Caki2 (cell line): ENCODE measurements at places on chromosomes 12 and 14. TPM values are rescaled to one million over a fixed set of nuclear protein-coding genes. Genes with fewer than 3 reads are reported as not detected.

KRT84 gene
- not detected in 2 replicates for total RNA-seq

- DNase-seq, result no peak
These were observed 7.1 kb upstream of the SMUG1 start for GRCh38 chr12:54195737-54196347.

- no peak for DNase-seq
These were observed 63.1 kb upstream of the FOXG1 start for GRCh38 chr14:28703482-28703881.

- DNase-seq, result no peak
These were observed 55.4 kb downstream of the OTX2 start for GRCh38 chr14:56754921-56755320.

DNA sequence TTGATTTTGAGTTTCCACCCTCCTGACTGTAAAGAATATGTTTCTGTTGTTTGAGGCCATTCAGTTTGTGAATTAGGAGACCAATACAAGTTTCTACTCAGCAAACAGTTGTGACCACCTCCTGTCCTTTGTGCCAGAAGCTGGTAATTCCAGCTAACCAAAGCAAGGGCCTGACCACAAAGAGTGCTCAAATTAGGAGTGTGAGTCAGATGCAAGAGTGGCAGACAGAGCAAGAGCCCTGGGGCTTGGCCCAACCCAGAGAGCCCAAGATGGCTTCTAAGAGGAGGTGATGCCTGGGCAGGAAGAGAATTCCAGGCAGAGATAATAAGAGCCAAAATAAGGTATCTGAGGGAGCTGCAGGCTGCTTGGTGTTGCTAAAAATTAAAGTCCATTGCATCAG is 77.7 kb upstream of the C14orf132 start:
- no peak for DNase-seq

GRCh38 chr12:7667125-7667524 is 1.4 kb upstream of the APOBEC1 start:
- DNase-seq, result no peak

SDR9C7 gene
- total RNA-seq, result not detected in 2 replicates

SPX gene
- 33.4 and 49.3 TPM in 2 replicates for total RNA-seq

GRCh38 chr14:68733086-68733914 is 59.6 kb downstream of the ZFP36L1 start:
- no peak for DNase-seq

- peak; percentile 73 for DNase-seq
These were observed 129.3 kb downstream of the HMGA2 start for GRCh38 chr12:65953631-65954030.

GRCh38 chr12:79707830-79708229 is 17.1 kb upstream of the PAWR start:
- no peak for DNase-seq

GRCh38 chr12:70576341-70577282 is 60.6 kb downstream of the PTPRB start:
- peak; percentile 71 for DNase-seq

MRPL42 gene
- 25.1 and 48.3 TPM in 2 replicates for total RNA-seq

- DNase-seq, result peak; percentile 89
These were observed 400.9 kb upstream of the PDE3A start for GRCh38 chr12:19967431-19967830.

- DNase-seq, result peak; percentile 12
These were observed 86.5 kb upstream of the MANSC4 start for GRCh38 chr12:27866373-27867101.

DNA sequence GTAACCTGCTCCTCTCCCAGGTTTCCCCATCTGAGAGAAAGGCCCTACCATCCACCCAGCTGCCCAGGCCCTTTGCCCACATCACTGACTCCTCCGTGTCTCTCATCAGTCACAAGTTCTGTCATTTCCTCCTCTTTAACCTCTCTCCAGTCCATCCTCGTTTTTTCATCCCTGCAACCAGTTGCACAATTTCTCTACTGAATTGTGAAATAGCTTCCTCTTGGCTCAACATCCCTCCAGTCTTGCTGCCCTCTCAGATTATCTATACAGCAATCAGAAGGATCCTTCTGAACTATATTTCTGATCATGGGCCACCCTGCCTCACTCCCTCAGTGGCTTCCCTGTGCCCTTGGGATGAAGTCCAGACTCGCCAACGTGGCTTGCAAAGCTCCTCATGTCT is 6.8 kb downstream of the FAM161B start:
- DNase-seq, result peak; percentile 18

GRCh38 chr12:43044241-43044640 is 454.7 kb upstream of the PRICKLE1 start:
- DNase-seq, result no peak

DNA sequence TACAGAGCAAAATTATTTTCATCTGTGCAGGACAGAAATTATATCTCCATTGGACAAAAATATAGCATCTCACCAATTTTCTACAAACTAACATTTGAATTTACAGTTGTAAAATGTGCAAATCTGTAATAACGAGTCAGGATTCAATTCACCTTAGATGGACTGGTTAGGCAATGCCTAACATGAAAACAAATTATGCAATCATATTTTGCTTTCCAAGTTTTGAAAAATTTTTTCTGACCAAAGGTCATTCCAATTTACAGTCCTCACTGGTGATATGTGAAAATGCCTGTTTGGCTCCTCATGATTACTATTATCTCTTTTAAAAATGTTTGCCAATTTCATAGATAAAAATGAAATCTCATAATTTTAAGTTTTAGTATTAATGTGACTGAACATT is 6.5 kb upstream of the CPM start:
- no peak for DNase-seq

TAS2R20 gene
- total RNA-seq, result not detected in 2 replicates

GRCh38 chr14:89366864-89367778 is 49.9 kb downstream of the FOXN3 start:
- no peak for DNase-seq

HNF1A gene
- total RNA-seq, result 7.0 and 8.7 TPM in 2 replicates

- DNase-seq, result no peak
These were observed 40.6 kb downstream of the PPP1R13B start for GRCh38 chr14:103806805-103807204.

DNA sequence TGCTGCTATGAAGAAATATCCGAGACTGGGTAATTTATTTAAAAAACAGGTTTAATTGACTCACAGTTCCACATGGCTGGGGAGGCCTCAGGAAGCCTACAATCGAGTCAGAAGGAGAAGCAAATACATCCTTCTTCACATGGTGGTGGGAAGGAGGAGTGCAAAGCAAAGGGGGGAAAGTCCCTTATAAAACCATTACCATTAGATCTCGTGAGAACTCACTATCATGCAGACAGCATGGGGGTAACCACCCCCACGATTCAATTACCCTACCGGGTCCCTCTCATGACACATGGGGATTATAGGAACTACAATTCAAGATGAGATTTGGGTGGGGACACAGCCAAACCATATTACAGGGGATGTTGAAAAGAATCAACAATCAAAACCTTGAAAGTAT is 74.9 kb downstream of the PPM1H start:
- no peak for DNase-seq

TEX52 gene
- not detected in 2 replicates for total RNA-seq

GRCh38 chr12:63963868-63964267 is 119.4 kb downstream of the SRGAP1 start:
- no peak for DNase-seq

DNA sequence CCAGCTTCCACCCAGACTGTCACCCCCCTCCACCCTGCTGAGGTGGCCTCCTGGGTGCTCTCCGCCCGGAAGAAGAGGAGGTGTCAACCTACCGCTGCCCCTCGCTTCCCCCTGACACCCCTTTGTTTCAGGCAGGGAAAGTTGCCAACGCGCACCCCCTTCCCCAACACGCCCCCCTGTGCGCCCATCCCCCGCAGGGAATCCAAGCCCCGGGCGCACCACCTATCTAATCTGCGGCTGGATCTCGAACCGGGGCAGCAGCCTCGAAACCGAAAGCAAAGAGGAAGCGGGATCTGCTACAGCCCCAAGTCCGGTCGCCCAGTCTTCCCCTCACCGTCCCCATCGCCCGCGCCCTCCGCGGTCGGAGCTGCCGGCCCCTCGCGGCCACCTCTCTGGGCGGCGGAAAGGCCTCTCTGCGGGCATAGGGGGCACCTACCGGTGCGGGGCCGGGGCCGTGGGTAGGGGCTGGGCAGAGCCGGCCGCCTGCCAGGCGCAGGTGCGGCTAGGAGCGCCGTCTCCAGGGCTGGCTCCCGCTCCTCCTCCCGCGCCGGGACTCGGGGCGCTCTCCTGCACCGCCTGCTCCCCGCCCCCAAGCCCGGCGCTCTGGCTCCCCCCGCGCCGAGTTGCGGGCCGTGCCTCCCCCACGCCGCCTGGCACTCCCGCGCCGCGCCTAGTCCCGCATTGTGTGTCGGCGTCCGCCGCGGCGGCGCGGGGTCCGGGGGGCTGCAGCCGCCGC is 18.3 kb upstream of the PLEKHH1 start:
- no peak for DNase-seq

DNA sequence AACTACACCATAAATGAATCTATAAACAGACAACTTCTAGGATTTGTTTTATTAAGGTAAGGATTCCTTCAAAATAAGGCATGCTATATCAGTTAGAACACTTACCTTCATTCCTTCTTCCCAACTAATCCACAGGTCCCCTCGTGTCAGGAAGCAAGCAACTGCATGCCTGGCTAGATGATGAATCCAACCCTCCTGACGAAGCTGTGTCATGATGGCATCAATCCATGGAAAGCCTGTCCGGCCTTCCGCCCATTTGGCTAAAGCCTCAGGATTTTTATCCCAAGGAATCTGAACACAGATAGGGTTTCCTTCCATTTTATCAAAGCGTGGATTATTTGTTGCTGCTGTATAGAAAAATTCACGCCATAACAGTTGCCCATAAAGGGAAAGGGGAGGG is 12.5 kb upstream of the MTERF2 start:
- DNase-seq, result no peak

KCNA1 gene
- total RNA-seq, result not detected in 2 replicates
